Fibroblast of skin of right quadriceps (primary cell): ENCODE measurements at places on chromosomes 5 and 9.
A peak's percentile ranks its signal among the peaks of the same experiment; 100 is the strongest.

DNA sequence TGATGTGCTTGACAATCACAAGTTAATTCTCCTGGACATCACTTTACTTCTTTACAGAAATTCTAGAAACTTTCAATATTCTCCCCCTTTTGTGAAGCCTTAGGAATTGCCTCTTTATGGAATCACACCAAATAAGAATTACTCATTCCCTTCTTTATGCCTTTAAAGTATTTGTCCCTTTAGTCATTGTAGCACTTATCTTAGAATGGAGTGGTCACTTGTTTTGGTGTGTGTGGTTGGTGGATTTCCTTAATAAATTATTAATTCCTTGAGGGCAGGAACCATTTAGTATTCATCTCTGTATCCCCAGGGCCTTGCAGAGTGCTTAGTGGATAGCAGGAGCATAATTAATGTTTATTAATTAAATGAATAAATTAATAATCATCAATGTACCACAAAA, 307.0 kb downstream of the ARRDC3 start:
- DNase-seq = no peak

DNA sequence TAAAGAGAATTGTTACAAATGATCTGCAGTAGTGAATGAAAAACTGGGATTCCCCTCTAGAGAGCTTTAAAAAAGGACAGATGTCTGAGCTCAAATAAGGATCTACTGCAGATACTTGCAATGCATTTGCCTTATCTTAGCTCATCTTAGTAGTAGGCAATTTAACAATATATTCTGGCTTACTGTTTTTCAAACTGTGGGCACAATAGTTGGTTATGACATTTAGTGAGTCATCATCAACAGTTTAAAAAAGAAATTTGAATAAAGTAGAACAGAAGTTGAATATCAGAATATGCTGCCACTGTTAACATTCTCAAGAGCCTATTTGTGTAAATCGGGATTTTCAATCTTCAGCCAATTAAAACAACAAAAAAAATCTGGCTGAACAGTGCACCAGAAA, 6.7 kb upstream of the CAST start:
- no peak for DNase-seq

- DNase-seq = no peak
These were observed 207.4 kb downstream of the ARRDC3 start for GRCh38 chr5:91175708-91176107.

DNA sequence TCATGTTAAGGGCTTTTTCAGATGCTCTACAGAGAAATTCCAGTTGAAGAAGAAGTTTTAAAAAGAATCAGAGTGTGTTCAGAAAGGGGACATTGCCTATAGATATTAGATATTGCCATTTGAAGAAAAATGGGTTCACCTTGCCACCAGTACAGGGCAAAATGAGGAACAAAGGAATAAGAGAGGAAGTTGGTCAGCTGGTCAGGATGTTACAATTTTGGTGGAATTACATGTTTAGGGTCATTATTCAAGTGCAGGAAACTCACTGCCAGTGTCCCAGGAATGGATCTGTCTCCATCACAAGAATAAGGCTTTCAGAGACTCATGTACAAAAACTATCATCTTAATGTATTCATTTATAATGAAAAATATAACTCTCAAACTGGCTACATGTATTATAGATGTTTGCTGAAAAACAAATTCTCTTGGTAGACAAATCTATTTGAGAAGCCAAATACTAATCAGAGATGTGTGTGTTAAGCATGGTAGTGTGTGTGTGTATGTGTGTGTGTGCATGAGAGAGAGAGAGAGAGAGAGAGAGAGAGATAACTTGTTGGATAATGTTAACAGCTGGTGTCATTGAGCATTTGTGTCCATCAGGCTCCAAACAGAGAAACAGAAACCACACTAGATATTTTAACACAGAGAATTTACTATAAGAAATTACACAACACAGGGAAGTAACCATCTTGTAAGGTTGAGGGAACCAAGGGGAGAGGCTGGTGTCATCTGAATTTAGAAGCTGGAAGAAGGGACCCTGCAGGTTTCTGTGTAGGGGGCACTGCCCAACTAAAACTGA, 5.0 kb upstream of the C1QTNF3 start:
- no peak for DNase-seq

DNA sequence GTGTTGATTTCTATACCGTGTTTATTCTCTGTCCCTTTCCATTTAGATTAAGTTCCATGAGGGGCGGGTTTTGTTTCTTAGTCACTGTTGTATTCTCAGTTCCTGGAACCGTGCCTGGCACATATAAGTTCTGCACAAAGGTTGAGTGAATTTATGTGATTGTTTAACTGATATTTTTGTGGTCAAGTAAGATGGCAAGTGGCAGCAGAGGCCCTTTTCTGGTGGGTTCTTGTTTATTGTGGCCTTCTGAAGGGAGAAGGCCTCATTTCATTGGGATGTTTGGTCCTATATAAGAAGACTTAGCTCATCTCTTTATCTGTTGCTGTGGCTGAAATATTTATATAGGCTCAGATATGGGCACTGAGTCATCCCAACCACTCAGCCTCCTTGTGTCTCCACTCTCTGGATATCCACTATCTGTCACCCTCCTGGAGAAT, 262.5 kb downstream of the PSAT1 start:
- DNase-seq = peak; percentile 82

GRCh38 chr9:132412089-132412488, 2.1 kb downstream of the CFAP77 start:
- peak; percentile 7 for DNase-seq
